C1 segment of cervical spinal cord (tissue), 14 donors: ENCODE measurements at places on chromosomes 4 and X.

DNA sequence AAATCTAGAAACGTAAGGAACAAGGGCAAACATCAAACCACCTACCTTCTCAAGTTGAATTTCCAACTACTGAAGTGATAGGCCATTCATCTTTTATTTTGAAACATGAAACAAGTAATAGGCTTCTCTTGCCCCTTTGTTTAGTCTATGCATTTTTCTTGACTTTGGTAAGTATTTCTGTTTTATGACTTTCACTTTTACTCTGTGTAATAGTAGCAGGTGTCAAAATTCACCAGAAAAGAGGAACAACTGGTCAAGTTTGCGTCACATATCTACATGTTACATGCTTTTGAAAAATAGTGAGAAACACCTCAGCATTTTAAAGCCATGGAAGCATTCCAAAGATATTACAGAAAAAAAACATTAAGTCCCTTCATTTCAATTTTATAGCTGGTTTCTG, 157.1 kb upstream of the FTHL17 start:
- DNase-seq: no peak

DNA sequence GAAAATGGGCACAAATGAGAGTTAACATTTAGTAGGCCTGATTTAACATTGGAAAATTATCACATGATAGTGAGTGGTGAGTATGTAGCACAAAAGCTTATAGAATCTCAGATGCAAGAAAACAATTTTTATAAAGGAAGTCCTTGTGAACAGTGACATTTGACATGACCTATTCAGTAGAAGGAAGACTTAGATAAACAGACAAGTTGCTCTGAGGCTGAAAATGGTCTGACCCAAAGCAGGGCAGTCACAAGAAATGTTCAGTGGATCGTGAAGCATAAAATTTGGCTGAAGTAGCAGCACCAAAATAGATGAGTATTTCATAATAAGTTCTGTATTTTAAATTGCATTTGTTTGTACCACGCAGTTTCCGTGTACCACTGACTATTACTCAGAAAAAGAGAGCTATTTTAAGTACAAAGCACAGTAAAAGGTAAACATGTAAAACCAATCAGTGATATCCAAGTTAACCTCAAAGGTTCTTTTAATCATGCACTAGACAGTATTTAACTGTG, 605.7 kb upstream of the PABPC4L start:
- DNase-seq: no peak

DNA sequence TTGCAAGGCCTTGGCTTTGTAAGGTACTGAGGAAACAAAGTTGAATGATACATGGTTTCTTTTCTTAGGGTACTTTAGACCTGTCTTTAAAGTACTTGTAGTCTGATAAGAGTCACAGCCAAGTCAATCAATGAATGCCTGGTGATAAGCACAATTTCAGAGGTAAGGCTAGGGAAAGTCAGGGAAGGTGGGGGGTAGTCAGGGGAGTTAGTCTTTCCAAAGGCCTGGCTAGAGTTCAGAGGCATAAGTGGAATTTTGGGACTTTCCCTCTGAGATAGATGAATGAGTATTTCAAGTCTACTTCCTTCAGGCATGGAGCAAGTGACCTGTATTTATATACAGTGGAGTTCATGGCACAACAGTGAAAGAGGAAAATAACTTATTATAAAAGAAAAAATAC, 78.3 kb downstream of the SLC4A4 start:
- DNase-seq: no peak

- no peak for DNase-seq
These were observed 585.0 kb downstream of the STPG2 start for GRCh38 chr4:97558204-97558778.

DNA sequence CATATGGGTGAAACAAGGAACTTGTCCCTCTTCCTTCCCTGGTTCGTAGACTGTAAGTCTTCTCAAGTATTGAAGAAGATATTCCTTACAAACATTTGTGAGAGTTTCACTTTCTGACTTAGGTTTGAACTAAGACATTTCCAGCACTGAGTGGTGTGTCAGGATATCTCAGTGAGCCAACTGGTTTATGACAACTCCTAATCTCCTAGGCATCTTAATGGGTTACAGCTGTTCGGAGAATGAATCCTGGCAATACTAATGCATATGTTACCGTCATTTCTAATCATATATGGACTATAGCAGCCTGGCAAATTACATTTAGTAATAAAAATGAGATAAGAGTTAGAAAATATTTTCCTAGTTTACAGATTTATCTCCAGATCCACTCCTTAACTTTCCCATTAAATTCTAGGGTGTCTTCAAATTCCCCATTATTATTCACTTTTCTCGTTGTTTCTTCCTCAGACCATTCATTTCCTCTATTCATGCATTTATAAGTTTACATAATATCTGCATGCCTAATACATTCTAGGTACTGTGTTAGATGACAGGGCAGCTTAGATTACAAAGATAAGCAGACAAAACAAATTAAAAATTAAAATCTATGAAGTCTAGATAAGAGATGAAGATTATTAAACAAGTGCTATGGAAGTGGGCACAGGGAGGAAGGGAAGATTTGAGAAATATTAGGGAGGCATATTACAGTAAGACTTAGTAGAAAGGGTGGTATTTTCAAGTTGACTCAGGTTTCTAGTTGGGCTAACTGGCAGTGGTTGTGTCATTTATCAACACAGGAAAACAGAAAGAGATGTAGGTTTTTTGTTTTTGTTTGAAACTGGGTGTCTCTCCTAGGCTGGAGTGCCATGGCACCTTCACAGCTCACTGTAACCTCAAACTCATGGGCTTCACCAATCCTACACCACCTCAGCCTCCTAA, 173.9 kb downstream of the WDFY3 start:
- no peak for DNase-seq

DNA sequence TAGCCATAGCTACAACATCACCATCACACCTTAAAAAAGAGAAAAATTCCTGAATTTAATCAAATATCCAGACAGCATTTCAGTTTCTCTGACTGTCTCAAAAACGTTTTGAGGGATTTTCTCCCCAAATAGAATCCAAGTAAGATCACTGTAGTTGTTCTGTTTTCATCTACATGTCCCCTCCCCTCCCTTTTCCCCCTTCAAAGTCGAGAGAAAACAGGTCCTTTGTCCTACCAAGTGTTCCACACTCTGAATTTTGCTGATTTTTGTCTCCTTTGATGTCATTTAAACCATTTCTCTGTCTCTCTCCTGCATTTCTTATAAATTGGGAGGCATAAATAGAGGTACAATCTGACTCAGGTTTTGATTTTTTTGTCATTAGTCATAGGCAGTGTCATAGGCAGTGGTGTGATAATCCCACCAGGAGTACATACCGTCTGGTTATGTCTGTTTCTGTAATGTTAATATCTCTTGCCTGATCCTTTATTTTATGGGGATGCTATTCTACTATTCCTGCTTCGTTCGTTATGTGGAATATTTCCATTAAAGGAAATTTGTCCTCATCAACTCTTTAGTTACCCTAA, 348.6 kb downstream of the PTTG2 start:
- DNase-seq: no peak

GRCh38 chr4:120821029-120821428, 101.5 kb downstream of the PRDM5 start:
- no peak for DNase-seq

GRCh38 chrX:72621625-72622485, 49.2 kb upstream of the HDAC8 start:
- no peak for DNase-seq

DNA sequence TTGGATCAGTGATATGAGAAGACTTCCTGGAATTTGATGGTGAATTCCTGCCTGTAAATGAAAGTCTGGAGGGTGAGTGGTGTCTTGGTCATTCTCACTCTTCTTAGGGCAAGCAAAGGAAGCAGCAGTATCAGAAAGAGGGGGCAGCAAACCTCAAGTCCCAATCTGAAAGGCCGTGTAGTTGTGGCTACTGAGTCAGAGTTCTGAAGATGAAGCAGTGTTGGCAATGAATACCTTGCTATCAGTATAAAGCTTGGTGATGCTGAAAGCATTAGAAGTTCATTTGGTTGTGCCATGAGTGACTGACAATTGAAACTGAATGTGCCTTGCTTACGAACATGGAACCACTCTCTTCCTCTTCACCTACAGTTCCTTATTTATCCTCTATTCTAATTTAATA, 35.0 kb upstream of the GLRA3 start:
- DNase-seq: no peak

DNA sequence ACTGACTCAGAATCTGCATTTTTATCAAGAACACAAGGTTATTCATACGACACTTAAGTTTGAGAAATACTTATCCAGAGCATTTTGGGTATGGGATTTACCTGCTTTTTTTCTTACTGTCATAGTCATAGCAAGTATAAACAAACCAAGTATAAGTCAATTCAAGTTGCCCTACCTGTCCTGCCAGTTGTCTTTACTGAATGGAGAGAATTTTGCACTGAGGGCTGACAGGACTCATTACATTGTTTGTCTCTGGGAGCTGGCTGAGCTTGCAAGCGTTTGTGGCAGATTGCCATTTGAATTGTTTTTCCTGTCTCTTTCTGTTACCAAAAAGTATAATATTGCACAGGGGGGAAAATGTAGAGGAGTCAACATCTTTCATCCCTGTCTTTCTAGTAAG, 278.9 kb upstream of the MAGEC2 start:
- DNase-seq: no peak

GRCh38 chr4:2101346-2102044, 42.4 kb downstream of the NAT8L start:
- DNase-seq: no peak

DNA sequence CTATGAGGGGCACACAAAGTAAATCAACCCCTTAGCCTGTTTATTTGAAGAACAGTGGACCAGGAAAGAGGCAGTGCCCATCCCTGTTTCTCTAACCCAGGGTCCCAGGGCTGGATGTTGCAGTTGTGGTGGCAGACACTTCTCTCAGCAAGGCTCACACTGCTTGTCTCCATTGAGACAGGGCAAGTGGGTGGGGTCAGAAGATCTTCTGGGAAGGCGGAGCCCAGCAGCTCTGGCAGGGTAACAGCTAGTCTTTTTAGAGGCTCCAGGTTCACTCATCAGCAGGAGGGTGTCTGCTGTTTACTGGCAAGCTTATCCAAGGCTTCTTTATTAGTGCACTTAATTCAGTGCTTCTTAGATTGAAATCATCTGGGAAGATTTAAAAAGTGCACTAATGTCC, 659.8 kb upstream of the DIPK2B start:
- DNase-seq: no peak

GRCh38 chr4:127236889-127237288, 395.9 kb upstream of the INTU start:
- DNase-seq: no peak

DNA sequence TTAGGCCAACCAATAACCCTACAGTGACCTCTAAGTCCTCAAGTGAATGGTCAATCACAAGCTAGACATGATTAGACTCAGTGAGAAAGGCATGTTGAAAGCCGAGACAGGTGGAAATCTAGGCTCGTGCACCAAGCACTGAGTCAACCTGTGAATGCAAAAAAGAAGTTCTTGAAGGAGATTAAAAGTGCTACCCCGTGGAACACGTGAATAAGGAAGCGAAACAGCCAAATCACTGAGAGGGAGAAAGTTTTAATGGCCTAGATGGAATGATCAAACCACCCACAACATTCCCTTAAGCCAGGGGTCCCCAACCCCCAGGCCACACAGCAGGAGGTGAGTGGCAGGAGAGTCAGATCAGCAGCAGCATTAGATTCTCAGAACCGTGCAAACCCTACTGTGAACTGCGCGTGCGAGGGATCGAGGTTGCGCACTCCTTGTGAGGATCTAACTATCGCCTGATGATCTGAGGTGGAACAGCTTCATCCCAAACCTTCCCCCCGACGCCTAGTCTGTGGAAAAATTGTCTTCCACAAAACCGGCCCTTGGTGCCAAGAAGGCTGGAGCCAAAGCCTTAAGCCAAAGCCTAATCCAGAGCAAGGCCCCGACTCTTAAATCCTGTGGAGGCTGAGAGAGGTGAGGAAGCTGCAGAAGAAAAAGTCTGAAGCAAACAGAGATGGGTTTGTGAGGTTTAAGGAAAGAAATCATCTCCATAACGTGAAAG, 19.5 kb upstream of the PDE6B start:
- DNase-seq: no peak

GRCh38 chrX:107699616-107700015, 71.3 kb downstream of the PRPS1 start:
- DNase-seq: no peak

- peak; percentile 27 for DNase-seq
These were observed 388.4 kb upstream of the SPOCK3 start for GRCh38 chr4:167622481-167623240.

- no peak for DNase-seq
These were observed 226.1 kb upstream of the MBNL3 start for GRCh38 chrX:132714913-132715312.

DNA sequence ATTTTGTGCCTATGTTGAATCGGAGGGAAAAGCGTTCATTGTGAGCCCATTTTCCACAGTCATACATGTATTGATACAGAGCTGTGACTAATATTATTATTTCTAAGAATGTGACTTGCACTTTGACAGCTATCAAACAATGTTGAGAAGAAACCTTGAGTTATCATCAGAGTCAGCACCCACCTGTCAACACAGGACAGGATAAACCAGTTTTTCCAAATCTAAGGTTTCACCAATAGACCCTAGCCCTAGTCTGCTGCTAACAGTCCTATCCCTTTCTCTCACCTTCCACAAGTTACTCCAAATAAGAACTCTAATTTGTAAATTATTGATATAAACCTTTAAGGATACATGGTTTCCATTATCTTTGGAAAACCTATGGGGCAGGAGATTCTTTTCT, 47.7 kb upstream of the DHX15 start:
- no peak for DNase-seq

- DNase-seq: no peak
These were observed 147.4 kb upstream of the FGF13 start for GRCh38 chrX:138858951-138859350.

- DNase-seq: no peak
These were observed 24.5 kb upstream of the SCD5 start for GRCh38 chr4:82823062-82823461.

- no peak for DNase-seq
These were observed 29.6 kb upstream of the IGFBP7 start for GRCh38 chr4:57139783-57140182.

GRCh38 chr4:101689220-101689619, 101.3 kb upstream of the BANK1 start:
- no peak for DNase-seq

- DNase-seq: peak; percentile 1
These were observed 172.4 kb upstream of the MXRA5 start for GRCh38 chrX:3518870-3519269.

DNA sequence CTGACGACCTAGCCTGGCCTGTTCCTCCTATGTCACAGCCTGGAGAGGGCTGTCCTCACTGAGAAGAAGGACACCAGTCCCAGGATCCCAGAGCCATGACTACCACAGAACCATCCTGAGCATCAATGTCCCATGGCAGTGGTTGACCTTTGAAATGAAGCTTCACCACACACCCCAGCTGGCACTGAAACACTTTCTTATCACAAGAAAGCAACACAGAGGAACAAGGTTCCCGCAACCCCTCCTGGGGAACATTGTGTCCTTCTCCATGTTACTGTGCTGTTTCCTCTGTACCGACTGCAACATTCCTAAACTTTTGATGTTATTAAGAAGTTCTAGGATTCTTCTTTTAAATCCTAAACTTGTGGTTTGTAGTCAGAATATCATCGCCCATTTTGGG, 21.2 kb upstream of the FAM156A start:
- DNase-seq: no peak
